Hematopoietic multipotent progenitor cell treated with erythropoietin and hydrocortisone succinate and interleukin-3 and kit ligand, for 17 days (in vitro differentiated cells): ENCODE measurements at places on chromosomes 1 and 21.

DNA sequence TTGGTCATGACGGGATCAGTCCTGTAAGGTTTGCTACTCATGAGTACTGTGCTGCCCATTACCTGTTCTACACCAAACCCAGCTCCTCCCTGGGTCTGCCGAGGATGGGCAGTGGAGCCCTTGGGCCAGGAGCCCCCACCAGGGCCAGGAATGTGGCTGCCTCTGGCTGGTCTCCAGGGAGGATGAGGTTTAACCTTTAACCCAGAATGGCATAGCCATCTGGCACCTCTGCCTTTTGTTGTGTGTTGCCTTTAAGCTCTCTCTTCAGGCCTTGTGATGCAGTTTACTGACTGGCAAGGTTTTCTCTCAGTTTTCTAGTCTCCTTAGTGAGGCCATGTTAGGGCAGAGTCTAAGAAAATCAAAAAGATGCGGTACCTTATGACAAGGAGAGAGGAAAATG, 38.6 kb downstream of the SIPA1L2 start:
- DNase-seq, result no peak

DNA sequence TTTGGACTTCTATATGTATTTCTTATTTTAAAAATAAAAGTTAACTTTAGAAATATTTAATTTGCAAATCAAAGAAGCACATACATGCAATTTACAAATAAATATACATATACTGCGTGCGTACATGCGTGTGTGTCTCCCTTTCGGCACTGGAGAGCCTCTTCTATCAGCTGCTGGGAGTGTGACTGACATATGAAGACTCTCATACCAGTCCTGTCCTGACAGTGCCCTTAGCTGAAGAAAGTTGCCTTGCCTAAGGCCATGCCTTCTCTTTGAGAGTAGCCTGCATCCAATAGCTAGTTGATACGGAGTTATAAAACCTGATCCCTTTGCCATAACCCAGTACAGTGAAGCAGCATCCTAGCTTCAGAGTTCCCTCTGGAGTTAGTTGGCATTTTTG, 282.4 kb upstream of the NEGR1 start:
- DNase-seq, result no peak

- no peak for DNase-seq
Observed at GRCh38 chr1:39894884-39895495, 6.7 kb downstream of the MYCL start.

GRCh38 chr1:162736633-162737067, 53.9 kb upstream of the HSD17B7 start:
- DNase-seq, result no peak

DNA sequence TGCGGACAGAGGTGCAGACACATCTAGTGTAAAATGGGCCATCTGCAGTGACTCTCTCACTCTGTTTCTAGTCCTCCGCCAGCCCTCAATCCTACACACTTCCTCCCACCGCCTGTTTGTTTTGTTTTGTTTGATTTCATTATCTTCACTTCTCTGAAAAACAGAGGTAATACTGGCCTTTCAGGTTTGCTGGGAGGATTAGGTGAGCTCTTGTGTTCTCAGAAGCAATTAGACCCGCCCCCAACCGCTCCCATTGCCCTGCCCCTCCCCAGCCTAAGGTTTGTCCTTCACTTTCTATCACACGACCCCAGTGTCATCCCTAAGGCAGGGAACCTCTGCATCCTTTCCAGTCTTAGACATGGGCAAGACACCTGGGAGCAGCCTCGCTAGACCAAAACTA, 43.2 kb upstream of the TACSTD2 start:
- DNase-seq, result no peak

- peak; percentile 48 for DNase-seq
Observed at GRCh38 chr1:226034482-226034881, 28.0 kb upstream of the H3-3A start.

DNA sequence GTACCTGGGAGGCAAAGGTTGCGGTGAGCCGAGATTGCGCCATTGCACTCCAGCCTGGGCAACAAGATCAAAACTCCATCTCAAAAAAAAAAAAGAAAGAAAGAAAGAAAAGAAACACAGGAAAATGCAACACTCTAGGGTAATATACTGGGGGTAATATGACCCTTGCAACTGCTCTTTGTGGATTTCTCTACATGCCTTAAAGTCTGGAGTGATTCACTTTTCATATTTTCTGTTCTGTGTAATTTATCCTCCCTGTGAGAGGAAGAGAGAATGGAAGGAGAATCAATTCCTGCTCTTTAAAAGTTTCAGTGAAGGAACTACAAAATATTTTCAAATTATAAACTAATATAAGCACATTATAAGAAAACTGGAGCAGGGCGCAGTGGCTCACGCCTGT, 22.7 kb downstream of the RIT1 start:
- no peak for DNase-seq

- no peak for DNase-seq
Observed at GRCh38 chr1:203359010-203359571, 8.2 kb upstream of the FMOD start.

- no peak for DNase-seq
Observed at GRCh38 chr1:247936415-247936814, 11.7 kb downstream of the OR2AJ1 start.

- no peak for DNase-seq
Observed at GRCh38 chr1:97427371-97427770, 493.5 kb downstream of the DPYD start.

GRCh38 chr21:26962621-26963181, 4.2 kb downstream of the ADAMTS5 start:
- DNase-seq, result no peak

GRCh38 chr1:209855006-209855405, 27.2 kb downstream of the UTP25 start:
- no peak for DNase-seq

DNA sequence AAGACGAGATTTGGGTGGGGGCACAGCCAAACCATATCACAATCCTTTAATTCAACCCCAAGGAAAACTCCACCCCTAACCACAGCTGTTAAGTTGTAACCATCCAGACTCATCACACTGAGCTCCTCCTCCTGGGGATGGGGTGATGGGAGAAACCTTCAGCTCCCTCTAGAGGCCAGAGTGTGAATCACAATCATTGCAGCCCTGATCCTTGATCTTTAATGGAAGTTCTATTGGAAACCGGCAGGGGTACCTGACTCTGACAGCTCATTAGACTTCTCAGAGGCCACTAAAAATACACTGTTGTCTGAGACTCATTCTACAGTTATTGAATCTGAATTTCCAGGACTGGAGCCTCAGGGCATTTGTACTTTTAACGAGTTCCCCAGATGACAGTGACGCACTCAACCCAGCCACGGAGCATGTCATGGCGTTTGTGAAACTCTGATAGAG, 127.2 kb downstream of the IGSF21 start:
- DNase-seq, result peak; percentile 27

- DNase-seq, result no peak
Observed at GRCh38 chr1:154799188-154799587, 70.9 kb downstream of the KCNN3 start.

DNA sequence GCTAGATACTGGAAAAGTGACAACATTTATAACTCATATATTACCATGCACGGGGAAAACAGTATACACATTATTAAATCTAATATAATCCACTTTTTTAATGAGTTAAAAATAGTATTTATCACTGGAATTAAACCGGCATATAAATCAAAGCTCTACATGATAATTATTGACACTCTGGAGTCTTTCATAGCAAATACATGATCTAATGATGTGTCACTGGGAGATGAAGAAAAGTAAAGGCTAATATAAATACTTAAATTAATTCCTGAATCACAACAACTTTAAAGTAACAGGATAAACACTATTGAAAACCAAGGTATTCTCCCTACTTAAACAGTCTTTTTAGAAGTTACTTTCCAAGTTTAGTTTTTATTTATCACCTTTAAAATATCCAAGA, 52.4 kb upstream of the ASPM start:
- no peak for DNase-seq

- DNase-seq, result no peak
Observed at GRCh38 chr1:204544321-204544720, 28.1 kb downstream of the MDM4 start.

- no peak for DNase-seq
Observed at GRCh38 chr1:231392389-231393131, 29.5 kb downstream of the EGLN1 start.

GRCh38 chr1:209539576-209539975, 43.9 kb upstream of the CAMK1G start:
- no peak for DNase-seq

DNA sequence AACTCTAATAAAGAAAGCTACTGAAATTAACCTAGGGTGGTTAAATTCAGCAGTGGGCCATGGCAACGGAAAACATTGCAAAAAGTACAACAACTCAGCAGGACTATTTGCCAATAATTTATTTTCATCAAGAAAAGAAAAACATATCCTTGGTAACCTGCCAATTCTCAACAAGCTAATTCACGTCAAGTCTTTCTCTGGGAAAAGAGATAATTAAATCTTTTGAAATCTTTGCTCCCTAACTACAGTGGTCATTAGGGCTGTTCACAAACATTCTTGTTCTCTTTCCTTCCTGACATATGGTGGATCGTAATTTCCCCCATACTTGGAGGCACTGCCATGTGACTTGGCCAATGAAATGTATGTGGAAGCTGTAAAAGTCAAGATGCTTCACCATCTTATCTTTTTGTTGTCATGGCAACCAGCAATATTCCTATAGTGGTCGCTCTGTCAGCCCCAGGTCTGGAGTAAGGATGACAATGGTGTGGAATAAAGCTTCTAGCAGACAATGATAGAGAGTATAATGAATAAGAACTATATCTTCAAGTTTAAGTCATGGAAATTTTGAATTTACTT, 29.6 kb upstream of the ZNF326 start:
- DNase-seq, result no peak

DNA sequence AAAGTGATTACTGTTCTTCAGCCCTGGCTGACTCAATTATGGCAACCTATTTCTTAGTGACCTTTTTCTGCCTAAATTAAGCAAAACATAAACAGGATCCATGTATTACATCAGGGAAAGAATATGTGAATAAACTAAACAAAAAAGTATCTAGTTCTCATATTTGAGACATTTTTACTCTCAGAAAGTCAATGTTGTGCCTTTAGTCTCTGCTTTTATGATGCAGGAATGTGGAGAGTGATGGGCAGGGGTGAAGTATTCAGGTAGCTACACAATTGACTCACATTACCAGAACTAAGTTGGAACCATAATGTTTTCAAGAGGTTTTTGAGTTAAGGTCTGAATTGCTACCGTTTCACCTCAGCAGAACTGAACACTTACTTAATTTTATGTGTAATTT, 462.7 kb upstream of the CXADR start:
- no peak for DNase-seq

DNA sequence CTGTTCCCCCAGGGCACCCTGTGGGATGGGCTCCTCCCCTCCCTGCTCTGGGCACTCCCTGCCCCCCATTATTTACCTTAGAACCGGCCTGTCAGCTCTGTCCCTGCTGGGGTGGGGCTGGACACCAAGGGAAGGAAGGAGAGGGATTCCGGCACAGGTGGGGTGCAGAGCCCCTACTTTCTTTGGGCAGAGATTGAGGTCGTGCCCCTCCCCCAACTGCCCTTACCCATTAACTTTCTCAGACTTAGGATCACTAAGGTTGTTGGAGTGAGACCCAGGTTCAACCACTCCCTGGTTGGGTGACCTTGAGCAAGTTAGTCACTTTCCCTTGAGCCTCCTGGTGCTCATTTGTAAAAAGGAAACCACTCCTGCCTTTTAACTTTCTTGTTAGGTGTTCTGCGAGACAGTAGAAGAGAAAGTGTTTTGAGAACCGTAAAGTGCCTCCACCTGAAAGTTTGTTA, 57.0 kb upstream of the SYNC start:
- DNase-seq, result no peak

DNA sequence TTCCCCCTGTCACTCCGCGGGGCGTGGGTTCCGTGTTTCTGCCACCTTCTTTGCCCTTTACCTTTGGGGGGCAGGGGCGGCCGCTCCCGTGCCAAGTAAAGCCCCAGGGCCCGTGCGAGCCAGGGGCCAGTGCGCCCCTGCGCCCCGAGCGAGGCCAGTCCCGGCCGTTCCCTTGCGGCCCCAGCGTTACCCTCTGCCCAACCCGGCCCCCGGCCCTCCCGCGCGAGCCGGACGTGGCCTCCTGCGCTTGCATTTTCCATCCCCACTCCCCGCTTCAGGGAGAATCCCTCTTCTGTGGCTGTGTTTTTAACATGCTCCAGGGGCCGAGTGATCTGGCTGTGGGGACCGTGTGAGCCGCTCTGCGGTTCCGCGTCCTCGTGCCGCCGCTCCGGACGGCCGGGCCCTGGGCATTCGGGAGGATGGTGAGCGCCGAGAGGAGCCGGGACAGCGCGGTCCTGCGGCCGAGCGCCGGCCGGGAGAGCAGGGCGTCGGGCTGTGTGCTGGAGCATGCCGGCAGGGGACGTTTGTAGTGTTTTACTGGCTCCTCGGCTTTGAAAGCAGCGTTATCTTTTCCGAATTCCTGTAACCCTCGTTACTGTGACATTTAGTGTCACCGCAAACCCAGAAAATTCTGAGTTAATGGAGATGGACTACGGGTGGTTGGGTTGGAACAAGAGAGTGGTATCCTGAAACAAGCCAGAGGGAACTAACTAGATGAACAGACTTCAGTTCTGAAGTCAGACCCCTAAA, 1.0 kb downstream of the GALNT2 start:
- DNase-seq, result peak; percentile 52

DNA sequence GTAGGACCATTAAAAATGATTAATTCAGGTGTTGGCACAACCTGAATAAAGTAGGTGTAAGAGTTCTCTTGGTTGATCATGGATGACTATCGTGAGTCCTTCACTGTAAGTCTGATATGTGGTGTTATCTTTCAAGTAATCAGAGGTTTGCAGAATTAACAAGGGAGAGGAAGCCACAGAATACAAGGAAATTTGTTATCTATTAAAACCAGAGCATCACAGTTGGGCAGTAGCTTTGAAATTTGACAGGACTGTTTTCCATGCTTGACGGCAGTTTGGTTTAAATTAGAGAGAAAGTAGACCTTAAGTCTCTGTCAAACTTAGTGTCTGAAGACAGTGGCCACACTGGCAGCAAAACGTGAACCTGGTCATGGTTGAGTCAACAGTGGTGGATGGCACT, 139.5 kb upstream of the KCNK2 start:
- no peak for DNase-seq

GRCh38 chr1:54742282-54742681, 22.0 kb downstream of the PARS2 start:
- DNase-seq, result no peak

DNA sequence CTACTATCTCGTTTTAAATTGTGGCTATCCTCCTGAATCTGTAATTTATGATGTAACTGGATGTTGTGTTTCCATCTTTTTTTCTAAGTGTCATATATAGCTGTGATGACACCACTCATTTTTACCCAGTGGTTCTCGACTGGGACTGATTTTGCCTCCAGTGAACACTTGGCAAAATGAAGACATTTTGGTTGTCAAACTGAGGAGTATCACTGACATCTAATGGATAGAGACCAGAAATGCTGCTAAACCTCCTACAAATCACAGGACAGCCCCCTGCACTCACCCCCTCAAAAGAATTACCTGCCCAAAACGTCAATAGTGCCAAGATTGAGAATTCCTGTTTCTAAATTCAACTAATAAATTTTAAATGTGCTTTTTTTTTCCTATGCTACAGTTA, 1.9 kb downstream of the TRMT13 start:
- DNase-seq, result no peak
